NCI-H526 (cell line): ENCODE measurements at places on chromosomes 13 and 19.

DNA sequence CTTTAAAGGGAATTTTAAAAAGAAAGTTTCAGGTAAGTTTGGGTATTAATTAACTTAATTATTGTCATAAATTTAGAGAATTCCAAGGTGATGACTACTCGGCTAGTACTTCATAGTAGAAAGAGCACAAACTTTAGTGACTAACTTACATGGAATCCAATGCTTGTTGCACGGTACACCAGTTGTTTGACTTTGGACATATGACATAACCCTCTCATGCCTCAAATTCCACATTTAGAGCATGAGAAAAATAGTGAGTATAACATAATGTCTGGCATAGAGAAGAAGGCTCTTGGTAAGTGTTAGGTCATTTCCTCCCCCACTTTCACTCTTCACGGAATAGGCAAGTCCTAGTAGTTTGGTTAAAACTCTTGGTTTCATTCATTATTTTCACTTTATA, 1249.4 kb upstream of the SLC10A2 start:
- DNase-seq = no peak

DNA sequence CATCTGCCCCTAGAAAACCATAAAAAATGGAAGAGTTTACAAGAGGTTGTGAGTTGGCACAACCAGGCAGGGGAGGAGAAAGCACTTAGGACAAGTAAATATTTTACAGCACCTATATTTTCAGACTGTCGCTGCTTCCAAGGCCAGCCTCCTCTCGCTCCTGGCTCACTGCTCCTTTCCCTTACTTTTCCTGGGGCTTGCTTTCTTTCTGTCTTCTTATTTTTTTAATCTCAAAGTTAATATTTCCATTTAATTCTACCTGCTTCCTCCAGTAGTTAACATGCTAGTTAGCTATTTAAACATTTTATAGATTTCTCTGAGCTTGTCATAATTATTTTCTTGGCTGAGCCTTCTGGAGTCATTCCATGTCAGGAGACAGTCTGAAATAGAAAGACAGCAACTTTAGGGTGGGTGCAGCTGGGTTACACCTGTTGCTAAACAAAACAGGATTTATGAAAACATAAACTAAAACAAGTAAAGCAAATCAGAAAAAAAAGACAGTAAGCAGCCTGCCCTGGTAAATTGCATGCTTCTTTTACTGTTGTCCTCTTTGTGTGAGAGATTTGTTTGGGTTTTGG, 330.1 kb downstream of the DLEU7 start:
- no peak for DNase-seq

DNA sequence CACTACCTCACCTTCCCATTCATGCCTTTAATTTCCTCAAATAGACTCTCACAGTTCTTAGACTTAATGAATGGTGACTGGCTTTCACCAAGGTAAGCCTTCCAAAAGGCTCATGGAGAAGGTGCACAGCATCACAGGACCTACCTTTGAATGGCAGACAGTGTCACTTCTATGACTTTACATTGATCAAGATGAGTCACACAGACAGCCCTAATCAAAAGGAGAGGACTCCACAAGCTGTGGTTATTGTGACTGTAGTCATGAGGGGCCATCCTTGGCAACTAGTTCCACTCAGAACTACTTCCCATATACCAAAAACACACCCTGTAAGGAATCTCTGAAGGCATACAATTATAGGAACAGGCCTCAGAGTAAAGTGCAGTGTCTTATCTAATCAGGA, 5.9 kb downstream of the LGALS16 start:
- no peak for DNase-seq

DNA sequence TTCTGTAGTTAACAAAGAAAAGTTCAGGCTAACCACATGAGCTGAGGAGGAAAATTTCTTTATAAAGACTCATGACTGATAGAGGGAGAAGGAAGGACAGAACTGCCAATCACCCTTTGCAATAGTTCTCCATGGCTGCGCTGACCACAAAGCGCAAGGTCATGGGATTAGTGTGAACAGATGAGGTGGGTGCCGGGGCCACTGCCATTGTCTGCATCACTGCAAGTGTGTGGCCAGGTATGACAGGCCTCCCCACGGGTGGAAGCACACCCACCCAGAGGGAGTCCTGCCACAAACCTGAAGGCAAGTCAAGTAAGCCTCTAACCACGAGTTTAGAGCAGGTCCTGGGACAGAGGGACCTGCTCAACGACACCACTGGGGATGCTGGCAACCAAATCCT, 128.1 kb downstream of the TUBA3C start:
- no peak for DNase-seq

DNA sequence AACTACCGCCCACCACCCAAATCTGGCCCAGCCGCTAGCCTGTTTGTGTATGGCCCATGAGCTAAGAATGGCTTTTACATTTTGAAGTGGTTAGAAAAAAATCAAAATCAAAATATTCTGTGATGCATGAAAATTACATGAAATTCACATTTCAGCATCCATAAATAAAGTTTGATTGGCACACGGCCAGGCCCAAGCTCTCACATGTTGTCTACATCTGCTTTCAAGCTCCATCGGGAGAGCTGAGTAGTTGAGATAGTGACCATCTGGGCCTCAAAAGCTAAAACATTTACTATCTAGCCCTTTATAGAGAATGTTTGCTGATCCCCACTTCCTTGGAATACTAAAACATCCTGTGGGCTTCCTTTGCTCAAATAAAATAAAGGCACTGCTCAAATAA, 14.5 kb downstream of the RFX2 start:
- no peak for DNase-seq

DNA sequence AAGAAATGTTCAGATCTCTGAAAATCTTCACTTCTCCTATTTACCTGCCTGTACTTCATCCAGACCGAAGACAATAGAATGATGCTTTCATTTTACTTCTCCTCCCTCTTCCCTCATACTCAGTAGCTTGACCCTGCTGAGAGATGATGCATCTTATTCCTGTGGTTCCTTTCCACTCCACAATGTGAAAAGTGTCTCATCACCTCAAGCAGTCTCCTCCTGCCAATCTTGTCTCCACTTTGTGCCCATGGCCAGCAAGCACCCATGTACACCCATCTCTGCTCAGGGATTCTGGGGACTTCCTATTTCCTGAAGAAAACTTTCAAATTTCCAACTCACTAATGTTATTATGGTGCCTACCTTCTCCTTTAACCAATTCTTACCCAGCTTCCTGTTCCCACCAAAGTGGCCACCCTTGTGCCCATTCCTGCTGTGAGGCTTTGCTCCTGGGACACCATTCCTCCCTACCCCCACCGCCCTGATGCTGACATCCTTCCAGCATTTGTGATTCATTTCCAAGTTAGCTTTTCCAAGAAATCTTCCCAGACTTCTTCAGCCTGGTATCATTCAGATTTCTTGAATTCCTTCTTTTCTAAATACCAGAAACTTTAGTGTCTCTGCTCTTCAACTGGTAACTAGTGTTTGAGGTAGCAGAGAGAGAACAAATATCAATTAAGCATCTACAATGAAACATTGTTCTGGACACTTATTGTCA, 212.5 kb downstream of the POSTN start:
- DNase-seq = no peak

- no peak for DNase-seq
Observed at GRCh38 chr13:33994826-33995502, 177.0 kb downstream of the RFC3 start.

GRCh38 chr13:47094734-47095434, 198.0 kb upstream of the HTR2A start:
- DNase-seq = no peak

GRCh38 chr13:20514866-20515265, 10.8 kb downstream of the CRYL1 start:
- no peak for DNase-seq

GRCh38 chr13:24459234-24459633, 53.3 kb downstream of the PARP4 start:
- no peak for DNase-seq

DNA sequence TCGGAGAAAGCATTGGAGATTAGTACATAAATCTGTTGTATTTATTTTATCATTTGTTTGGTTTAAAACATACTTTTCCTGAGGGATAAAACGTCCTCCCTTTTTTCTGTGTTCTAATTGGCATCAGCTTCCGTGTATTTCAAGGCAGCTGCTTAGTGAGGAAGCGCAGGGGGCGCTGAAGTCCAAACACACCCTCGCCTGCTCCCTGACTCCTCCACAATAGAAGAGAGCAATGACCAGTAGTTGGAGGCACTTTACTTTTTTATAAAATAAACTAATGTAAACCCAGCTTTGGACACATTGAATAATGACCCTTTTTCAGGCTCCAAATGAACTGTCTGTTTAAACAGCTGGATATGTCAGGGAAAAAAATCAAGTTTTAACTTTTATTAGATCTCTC, 79.9 kb downstream of the RNASEH2B start:
- no peak for DNase-seq

- no peak for DNase-seq
Observed at GRCh38 chr13:110290826-110291225, 16.1 kb downstream of the COL4A1 start.

DNA sequence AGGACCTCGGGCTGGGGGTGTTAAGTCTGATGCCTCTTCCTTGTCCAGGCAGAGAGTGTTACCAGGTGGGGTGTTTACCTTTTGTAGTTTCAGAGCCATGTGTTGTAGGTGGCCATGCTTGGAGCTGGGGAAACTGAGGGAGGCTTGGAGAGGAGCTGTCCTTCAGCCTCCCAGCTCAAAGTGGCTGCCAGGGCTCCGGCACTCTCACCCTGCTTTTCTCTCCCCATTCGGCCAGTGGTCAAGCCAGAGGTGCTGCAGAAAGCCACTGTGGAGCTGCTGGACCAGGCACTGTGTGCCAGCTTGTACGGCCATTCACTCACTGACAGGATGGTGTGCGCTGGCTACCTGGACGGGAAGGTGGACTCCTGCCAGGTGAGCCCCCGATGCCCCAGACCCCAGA, 17.4 kb downstream of the TIMM13 start:
- DNase-seq = no peak

- no peak for DNase-seq
Observed at GRCh38 chr13:92028695-92029094, 630.3 kb downstream of the GPC5 start.

GRCh38 chr13:31119966-31120700, 41.6 kb downstream of the HSPH1 start:
- DNase-seq = peak; percentile 62

GRCh38 chr13:86438034-86438433, 638.8 kb upstream of the SLITRK6 start:
- DNase-seq = no peak

- DNase-seq = no peak
Observed at GRCh38 chr19:18416778-18417249, 2.4 kb upstream of the SSBP4 start.
